ENCODE measurements at places on chromosomes 2 and 18.
A peak's percentile ranks its signal among the peaks of the same experiment; 100 is the strongest.

GRCh38 chr2:41152318-41152717, 700.4 kb upstream of the SLC8A1 start:
- DNase-seq: no peak

DNA sequence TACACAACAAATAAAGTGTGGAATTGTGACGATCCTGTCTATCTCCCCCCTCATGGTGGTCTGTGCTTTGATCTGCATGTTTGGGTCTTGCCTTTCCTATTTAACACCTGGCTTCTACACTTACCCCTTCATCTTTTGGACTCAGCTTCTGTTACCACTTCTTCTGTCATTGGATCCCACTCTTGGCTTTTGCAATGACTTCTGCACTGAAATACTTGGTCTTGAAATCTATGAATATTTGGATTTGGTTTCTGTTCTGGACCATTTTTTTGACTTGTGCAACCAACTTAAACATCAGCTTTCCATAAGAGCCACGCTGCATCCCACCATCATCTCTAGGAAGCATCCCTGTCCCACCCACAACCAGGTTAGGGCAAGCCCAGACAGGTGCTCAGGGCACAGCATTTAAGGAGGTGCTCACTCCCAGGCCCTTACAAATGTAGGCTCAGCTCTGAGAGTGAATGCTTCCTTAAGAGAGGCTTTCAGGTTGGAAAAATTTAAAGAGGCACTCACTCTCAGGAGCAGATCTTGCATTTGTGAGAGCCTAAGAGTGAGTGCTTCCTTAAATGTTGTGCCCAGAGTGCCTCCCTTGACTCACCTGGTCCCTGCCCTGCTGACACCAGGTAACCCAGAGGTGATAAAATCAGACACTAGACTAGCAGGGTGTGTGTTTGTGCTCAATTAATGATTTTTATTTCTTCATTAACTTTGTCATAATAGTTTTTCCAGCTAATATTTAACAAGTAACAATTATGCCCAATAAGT, 124.5 kb upstream of the SH3BP4 start:
- DNase-seq: no peak

GRCh38 chr2:71282493-71282892, 49.1 kb upstream of the ZNF638 start:
- DNase-seq: no peak

GRCh38 chr2:179562330-179562885, 297.8 kb upstream of the SESTD1 start:
- DNase-seq: no peak

GRCh38 chr2:18986046-18986445, 372.4 kb downstream of the OSR1 start:
- DNase-seq: no peak

- DNase-seq: no peak
Measured at GRCh38 chr2:75610671-75611070, 35.9 kb upstream of the MRPL19 start.

DNA sequence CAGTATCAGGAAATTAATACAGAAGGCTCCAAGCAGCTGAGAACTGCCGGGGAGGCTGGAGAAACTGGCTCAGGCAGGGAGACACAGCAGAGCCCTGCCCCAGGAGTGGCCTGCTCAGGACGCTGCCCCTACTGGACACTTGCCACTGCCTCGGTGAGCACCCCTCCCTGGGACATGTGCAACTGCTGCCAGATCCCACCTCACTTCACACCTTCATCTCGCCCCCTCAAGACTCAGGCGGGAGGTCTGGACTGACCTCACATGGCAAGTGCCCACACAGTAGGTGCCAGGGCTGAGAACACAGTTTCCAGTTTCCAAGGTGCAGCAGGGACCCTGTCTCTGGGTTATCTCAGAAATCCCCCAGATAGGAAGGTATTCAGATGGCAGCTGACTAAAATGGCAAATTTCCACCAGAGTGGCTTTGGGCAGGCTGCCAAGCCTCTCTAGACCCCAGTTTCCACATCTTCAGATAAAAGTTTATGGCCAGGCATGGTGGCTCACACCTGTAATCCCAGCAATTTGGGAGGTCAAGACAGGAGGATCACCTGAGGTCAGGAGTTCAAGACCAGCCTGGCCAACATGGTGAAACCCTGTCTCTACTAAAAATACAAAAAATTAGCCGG, 33.7 kb upstream of the LBH start:
- DNase-seq: no peak

DNA sequence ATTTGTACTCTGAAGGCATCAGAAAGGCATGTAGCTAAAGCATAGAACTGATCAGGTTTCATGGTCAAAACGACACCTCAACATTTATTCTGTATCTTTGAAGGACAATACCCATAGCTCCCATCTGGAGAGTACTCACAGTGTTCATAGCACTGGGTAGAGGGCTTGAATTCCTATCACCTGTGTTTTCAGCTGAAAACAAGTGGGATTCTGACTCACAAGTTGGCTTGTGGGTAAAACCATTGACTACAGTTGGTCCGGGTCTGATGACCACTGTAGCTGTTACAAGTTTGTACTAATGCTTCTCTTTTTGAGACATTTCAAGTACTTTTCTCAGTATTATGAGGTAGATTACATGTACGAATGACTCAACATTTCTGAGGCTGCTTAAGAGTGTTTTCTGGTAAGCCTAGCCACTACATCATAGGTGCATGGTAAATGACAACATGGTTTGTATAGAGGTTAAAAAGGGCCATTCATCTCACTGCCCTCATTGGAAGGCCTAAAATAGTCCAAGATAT, 68.6 kb upstream of the PELI1 start:
- no peak for DNase-seq

DNA sequence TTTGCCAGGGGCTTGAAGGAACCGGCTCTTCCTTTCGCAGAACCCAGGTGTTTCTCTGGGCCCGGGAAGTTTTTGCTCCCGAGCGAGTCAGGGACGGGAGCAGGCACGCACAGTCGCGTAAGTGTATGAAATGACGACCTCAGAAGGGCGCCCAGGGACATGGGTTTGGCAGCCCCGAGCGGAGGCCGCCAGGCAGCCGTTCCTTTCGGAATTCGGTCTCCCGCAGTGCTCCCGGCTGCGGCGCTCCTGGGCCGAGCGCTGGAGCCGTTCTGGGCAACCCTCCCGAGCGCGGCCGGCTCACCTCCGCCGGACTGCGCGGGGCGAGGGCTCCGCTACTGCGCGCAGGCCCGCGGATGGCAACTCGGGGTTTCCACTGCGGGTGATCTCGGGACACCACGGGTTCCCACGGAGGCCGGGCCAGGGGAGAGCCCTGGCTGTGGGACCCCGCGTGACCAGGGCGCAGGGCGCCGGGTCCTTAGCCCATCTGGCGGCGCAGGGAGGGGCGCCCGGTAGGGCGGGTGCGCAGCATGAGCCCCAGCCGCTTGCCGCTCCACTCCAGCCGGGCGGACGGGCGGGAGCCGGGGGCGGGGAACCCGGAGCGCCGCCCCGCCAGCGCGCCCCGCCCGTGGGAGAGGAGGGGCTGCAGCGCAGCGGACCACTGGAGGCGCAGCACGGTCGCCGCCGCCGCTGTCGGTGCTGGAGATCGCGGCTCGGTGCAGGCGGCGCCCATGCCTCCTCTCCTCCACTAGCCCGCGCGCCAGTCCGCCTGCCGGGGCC, at the start of gene OSBPL6:
Gene OSBPL6, plus strand, starts transcription at position 690 of the 777 bp plus-strand sequence. CDS start 111,673 bp downstream, outside the sequence.
- peak; percentile 51 for DNase-seq

- DNase-seq: no peak
Measured at GRCh38 chr2:240430595-240430994, 4.9 kb upstream of the GPC1 start.

- no peak for DNase-seq
Measured at GRCh38 chr2:235447210-235447609, 46.6 kb upstream of the AGAP1 start.

GRCh38 chr2:114128725-114129124, 238.8 kb downstream of the ACTR3 start:
- no peak for DNase-seq

DNA sequence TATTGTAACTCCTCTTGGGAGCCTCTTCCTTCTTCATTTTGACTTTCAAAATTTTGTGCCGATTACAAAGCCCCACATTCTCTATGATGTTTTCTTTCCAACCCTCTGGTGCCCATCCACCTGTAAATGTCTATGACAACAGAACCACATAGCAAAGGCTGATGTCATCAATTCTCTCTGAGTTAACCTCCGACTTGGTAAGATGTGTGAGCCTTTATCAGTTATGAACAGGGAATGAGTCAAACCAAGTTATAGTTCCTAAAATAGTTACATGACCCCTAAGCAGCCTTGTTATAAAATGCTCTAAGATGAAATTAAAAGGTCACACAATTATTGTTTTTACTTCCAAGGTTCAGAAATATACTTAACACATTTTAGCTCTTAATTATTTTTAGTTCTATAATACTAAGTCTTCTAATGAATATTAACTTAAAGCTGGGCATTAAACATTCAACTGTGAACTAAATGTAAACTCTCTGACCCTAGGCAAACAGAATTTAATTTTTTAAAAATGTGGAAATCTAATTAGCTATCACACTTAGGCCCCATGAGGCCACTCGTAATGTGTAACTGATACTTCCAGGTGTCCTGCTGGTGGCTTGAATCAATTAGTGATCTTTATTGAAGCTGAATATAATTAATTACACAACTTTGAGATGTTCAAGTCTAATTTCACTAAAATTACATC, 102.3 kb upstream of the CYRIA start:
- no peak for DNase-seq

- no peak for DNase-seq
Measured at GRCh38 chr2:148565272-148565894, 79.2 kb upstream of the EPC2 start.

GRCh38 chr2:121255358-121255757, 29.6 kb downstream of the TFCP2L1 start:
- no peak for DNase-seq

DNA sequence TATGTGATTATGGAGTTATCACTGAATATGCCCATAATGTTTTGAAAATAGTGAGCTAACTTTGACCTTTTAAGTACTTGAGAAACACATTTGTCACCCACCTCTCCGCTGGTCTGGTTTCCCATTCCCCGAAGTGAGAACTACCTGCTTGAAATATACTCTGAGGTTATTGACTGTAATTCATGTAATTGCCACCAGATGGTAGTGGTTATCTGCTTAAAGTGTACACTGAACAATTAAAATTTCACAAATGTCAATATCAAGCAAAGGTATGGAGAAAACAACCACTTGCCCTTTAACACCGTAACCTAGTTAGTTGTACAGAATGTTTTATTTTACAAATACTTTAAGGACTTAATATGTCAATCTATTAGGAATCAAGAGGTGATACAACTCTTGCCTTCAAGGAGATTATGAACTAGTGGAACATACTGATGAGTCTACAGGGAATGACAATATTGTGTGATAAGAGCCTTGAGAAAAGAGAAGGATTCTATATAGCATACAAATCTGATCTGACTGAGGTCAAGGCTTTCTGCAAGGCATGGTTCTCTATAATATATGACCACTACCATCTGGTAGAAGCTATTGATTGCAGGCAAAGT, 316.8 kb upstream of the KCNH7 start:
- peak; percentile 18 for DNase-seq

DNA sequence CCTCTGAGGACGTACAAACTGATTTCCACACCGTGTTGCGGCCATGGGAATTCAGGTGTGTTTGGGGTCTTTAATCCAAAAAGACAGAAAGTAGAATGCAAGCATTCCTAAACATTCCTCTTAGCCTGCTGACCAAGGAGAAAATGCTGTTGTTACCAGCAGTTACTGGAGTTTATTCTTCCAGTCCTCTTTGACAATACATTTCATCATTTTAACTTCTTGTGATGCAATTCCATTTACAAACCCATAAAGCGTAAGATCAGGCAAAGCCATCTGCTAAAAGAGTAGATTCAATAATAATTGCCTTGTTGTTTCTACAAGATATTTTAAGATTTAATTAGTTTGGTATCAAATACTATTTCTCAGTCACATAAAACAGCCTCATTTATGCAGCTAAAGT, 32.7 kb downstream of the SPIRE1 start:
- DNase-seq: no peak

- DNase-seq: peak; percentile 68
Measured at GRCh38 chr2:156892467-156893281, 364.8 kb upstream of the GALNT5 start.

- no peak for DNase-seq
Measured at GRCh38 chr18:75475228-75475627, 47.7 kb upstream of the SMIM21 start.

- no peak for DNase-seq
Measured at GRCh38 chr2:233107831-233108300, 47.7 kb downstream of the INPP5D start.

GRCh38 chr2:241204490-241204889, 16.0 kb downstream of the ANO7 start:
- DNase-seq: no peak

DNA sequence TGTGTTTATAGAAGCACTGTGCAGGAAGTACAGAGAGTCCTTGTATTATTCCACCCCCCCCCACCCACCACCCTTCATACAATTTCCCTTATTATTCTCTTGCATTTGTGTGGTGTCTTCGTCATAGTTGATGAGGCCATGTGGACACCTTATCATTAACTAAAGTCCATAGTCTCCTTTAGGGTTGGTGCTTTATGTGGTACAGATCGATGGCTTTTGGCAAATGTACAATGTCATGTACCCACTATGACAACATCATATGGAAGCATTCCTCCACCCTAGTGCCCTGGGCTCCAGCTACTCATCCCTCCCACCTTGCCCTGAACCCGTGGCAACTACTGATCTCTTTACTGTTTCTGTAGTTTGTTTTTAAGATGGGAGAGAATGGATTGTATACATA, 93.8 kb upstream of the HDAC4 start:
- no peak for DNase-seq

DNA sequence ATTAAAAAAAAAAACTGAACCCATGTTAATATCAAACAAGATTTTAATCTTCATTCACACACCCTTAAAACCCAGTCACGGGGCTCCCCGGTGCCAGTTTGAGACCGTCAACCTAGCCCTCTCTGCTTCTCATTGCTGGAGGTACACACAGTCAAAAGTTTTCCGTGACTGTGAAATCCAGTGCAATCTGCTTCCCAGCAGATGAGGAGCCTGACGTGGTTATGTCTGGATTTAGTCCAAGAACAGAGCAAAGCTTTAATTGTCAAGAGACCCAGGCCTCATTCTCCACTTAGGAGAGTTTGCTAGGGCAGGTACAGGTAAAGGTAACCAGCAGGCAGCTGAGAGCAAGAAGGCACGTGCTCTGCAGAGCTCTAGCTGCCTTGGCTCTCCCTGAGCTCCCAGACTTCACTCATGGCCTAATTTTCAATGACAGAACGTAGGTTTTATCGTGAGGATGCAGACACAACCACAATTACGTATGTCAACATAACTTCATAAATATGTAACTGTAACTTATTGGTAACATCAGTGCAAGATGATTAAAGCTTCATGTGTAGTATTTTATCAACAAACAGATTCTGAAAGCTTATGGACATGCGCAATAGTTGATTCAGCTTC, 56.3 kb downstream of the SLC16A14 start:
- no peak for DNase-seq
